ENCODE measurements at places on chromosomes 3 and 15.

DNA sequence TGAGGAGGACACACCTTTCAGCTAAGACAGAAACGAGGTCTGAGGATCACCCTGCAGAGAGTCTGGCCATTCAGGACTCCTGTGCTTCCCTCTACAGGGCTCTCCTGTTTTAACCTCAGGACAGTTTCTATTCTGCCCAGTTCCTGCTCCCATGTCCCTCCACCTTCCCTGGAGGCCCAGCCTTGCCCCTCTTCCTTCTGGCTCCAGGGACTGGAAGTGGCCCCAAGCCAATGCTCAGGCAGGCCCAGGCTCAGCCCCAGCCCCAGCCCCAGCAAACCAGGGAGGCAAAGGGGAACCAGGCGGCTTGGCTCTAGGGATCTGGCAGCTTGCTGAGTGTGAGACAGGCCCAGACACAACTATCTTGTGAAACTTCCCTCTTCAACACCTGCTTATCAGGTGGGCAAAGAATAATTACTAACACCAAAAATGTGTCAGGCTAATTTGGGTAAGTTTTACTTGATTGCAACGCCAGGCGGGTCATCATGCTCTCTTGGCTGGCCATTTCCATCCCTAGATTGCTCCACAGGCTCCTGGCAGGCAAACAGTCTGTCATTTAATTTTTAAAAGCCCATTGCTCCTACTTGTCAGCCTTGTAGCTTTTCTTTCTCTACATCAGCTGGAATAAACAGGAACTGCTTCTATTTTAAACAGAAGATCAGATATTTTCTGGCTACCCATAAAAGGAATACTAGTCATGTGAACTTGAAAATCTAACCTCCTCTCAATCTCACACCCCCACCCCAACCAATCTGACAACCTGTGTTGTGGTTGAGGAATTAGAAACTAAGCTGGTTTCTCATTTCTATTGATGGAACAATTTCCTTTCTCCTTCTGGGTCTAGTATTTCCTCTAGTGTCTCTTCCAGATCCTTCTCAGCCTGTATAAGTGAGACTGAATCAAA is 33.5 kb downstream of the UPK1B start:
- DNase-seq, result no peak

DNA sequence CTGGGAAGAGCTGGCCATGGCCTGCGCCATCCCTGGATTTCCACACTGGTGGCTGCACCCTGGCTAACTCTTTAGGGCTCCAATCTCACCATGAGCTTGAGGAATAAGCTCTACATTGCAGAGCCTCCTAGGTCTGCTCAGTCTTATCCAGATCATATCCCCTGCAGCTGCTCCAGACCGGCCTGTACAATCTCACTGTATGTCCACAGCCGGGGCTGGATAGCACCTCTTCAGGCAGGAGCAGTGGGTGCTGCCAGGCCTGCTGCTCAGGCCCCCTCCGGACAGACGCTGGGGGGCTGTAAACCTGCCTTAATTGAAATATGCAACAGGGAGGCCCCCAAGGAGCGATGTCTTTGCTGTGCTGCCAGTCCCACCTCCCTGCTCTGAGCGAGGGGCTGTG is 15.6 kb downstream of the INSYN1 start:
- DNase-seq, result no peak

GRCh38 chr3:192410684-192410960 is 316.7 kb downstream of the FGF12 start:
- no peak for DNase-seq

- peak; percentile 80 for DNase-seq
Observed at GRCh38 chr3:195123281-195123691, 147.7 kb downstream of the XXYLT1 start.

DNA sequence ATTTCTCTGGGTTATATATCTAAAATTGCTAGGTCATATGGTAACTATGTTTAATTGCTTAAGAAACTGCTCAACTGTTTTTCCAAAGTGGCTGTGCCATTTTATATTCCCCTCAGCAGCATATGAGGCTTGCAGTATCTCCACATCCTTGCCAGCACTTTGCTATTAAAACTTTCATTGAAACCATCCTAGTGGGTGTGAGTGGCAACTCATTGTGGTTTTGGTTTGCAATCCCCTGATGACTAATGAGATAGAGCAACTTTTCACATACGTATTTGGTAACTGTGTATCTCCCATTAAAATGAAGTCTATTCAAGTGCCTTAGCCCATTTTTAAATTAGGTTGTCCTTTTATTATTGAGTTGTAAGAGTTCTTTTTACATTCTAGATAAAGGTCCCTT is 17.3 kb downstream of the KPNA1 start:
- DNase-seq, result peak; percentile 90

DNA sequence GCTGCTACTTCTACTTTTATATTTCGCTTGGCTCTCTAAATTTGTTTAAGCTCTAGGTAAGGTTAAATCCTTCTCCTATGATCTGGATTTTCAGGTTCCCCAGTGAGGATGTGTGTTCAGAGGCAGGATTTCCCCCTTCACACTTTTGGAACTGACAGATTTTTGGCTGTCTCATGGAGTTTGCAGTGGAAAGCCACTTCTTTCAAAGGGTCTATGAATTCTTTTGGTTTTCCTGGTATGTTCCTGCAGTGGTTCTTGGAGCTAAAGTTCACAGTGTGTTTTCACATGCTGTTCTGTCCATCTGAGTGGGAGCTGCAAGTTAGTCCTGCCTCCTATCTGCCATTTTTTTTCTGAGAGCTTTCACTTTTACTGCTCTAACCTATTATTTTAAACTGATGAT is 21.6 kb upstream of the TIGIT start:
- no peak for DNase-seq

GRCh38 chr3:10328460-10329071 is 7.7 kb upstream of the SEC13 start:
- DNase-seq, result no peak

DNA sequence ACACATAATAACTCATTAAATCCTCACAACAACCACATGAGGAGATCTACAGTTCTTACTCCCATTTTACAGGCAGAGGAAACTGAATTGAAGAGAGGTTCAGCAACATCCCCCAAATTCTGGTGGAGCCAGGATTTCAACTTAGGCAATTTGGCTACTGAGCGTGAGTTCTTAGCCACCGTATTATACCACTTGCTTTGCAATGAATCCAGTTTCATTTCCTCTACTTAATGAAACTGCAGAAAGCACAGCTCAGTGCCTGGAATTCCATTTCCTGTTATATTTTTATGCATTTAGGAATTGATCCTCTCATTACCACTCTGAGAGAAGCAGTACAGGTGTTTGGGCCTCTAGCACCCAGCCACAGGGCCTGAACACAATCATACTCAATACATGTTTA is 4.3 kb downstream of the ZNF860 start:
- no peak for DNase-seq

- no peak for DNase-seq
Observed at GRCh38 chr3:5006755-5007202, 27.5 kb downstream of the BHLHE40 start.

DNA sequence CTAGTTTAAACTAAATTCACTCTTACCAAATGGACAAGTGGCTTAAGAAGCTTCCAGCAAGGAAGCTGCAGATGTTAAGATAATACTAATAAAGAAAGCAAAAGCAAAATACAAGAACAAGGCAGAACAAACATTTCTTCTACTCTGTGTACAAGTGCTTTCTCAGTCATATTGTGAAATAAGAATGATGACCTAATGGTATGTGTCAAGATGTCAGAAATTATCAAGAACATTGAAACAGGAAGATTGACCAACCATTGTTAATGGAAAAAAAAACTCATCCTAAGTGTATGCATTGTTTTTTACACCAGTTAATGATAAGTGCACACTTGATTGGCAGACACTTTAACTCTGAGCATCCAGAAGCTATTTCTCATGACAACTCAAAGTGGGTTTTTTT is 65.4 kb upstream of the P2RY1 start:
- DNase-seq, result no peak

- no peak for DNase-seq
Observed at GRCh38 chr15:42139596-42139995, 16.8 kb downstream of the PLA2G4F start.

DNA sequence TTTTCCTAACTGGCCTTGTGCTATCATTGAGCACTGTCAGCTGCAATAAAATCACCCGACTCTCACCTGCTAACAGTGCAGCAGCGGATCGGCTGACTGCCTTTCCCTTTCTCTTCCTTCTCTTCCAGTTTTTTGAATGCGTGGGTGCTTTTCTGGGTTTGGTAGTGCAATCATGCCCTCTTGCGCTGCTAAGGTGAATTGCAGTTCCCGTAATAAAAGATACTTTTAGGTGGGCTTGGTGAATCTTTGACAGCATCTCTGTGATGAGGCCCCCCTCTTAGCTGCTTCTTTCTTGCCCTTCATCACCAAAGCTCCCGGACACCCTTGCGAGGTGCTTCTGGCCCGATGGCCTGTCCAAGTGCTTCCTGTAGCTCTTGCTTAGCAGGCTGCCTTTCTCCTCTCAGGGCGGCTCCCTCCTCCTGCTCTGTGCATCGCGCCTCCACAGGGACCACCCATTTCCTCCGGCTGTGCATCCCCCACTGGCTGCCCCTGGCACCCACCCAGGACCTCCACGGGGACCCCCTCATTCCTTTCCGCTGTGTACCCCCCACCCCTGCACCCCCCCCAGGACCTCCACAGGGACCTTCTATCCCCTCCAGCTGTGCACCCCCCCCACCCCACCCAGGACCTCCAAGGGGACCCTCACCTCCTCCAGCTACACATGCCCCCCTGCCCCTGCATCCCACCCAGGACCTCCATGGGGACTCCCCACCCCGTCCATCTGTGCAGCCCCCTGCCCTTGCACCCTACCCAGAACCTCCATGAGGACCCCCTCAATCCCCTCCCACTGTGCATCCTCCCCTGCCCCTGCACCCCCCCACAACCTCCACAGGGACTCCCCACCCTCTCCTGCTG is 50.8 kb upstream of the RPL32 start:
- peak; percentile 57 for DNase-seq

DNA sequence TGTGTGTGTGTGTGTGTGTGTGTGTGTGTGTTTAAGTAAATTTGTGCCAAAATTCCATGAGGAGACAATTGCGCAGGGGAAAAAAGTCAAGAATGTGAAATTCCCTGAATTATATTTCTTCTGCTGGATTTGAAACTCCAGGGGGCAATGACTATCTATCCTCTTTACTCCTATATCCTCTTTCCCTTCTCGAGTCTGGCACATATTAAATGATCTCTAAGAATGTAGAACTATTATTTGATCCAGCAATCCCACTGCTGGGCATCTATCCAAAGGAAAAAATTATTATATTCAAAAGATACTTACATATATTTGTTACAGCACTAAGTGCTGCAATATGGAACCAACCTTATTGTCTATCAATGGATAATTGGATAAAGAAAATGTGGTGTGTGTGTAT is 350.1 kb upstream of the ADAMTS9 start:
- peak; percentile 27 for DNase-seq

- DNase-seq, result no peak
Observed at GRCh38 chr15:41334293-41335120, 1.8 kb downstream of the NUSAP1 start.

- DNase-seq, result no peak
Observed at GRCh38 chr15:96343113-96344059, 12.9 kb downstream of the NR2F2 start.

DNA sequence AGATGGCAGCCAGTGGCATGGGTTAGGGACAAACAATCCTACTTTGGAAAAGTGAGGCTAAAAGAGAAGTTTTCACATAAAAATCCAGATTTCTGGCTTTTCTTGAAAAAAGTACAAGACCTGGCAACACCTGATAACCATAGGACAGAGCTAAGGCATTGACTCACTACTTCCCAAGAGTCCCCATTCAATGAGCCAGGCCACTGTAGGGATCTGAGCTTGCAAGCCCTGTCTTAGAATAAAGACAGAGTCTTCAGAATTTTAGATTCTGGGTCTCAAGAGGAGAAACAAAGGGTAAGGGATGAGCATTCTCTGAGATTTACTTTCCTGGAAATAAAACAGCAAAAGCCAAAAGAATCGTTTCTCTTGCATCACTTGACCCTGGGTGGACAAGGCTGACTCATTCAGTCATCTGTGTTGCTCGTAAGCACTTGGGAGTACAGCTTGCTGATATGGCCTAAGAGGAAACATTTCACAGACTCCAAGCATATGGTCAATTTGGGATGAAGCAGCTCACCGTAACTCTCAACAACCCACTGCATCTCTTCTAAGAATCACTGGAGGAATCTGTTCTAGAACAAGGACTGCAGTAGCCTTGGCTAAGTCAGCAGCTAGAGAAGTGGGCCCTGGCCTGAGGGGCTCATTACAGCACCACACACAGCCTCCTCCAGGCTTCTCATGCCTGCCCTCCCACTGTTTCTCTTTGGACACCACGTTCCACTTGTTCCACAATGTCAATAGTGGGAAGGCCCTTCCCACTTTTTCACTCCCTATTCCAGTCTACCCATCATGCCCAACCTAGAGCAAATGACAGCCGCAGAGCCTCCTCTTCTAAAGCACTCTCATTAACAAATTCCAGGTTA is 86.2 kb downstream of the RFTN1 start:
- DNase-seq, result peak; percentile 76

- no peak for DNase-seq
Observed at GRCh38 chr3:71759401-71759800, 5.7 kb downstream of the GPR27 start.

DNA sequence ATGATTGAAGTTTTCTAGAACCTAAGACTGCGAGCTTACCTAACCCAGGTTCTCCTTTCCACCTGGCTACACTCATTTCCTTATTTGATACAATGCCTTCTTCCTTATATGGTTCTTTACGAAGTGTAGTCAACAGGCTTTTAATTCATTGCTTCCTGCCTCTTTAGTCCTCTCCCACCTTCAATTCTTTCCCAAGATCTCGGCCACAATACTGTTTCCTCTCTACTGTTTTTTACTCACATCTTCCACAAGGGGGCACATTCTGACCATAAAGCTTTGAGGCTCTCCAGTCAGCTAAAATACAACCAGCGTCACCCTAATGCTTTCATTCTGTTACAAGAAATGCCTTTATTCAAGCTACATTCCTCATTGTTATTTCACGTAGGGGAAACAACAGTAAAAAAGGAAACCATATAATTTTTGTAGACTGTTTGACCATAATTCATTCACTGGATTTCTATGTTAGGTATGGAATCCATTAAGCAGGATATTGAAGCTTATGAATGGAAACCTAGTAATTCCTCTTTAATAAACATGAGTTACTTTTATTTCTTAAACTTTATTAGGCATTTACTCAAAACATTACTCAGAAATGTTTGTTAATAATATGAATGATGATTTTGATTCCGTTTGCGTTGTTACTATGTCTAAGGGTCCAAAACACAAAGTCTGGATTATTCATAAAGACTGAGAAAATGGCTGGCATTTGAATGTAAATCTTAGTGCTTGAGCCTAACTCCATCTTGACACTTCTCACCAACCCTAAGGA is 29.5 kb upstream of the VEPH1 start:
- DNase-seq, result peak; percentile 96

All from fibroblast of skin of right quadriceps (primary cell).